Upper lobe of left lung (tissue), 6 donors: ENCODE measurements at places on chromosomes 4 and X. TPM values are rescaled to one million over a fixed set of nuclear protein-coding genes. Genes with fewer than 3 reads are reported as not detected.

Gene TEC
- total RNA-seq, result 14.2 TPM

Gene CXCL9
- 6.6 TPM for total RNA-seq

Gene ODAM
- total RNA-seq, result not detected

Gene ATP6AP1
- 93.2 TPM for total RNA-seq

Gene POF1B
- total RNA-seq, result 1.1 TPM

Gene HTN3
- not detected for total RNA-seq

Gene NALF2
- total RNA-seq, result not detected

Gene AASDH
- 26.0 TPM for total RNA-seq

Gene EFHC2
- total RNA-seq, result 13.0 TPM

Gene GAGE12H
- not detected for total RNA-seq

Gene CFP
- 9.1 TPM for total RNA-seq

Gene FRMPD4
- not detected for total RNA-seq

Gene NKX1-1
- not detected for total RNA-seq

Gene FGF5
- total RNA-seq, result not detected

Gene ERVMER34-1
- total RNA-seq, result 0.71 TPM

Gene FAM149A
- 17.8 TPM for total RNA-seq

Gene SLC9A7
- 6.5 TPM for total RNA-seq

Gene SRPK3
- total RNA-seq, result not detected

Gene AFM
- total RNA-seq, result not detected

Gene MAGEB2
- total RNA-seq, result not detected

Gene IL2
- not detected for total RNA-seq

Gene MAGEE2
- total RNA-seq, result 0.10 TPM

Gene RPL36A
- total RNA-seq, result 248 TPM
